NCI-H774 (cell line): ENCODE measurements at places on chromosomes 16 and 17.

DNA sequence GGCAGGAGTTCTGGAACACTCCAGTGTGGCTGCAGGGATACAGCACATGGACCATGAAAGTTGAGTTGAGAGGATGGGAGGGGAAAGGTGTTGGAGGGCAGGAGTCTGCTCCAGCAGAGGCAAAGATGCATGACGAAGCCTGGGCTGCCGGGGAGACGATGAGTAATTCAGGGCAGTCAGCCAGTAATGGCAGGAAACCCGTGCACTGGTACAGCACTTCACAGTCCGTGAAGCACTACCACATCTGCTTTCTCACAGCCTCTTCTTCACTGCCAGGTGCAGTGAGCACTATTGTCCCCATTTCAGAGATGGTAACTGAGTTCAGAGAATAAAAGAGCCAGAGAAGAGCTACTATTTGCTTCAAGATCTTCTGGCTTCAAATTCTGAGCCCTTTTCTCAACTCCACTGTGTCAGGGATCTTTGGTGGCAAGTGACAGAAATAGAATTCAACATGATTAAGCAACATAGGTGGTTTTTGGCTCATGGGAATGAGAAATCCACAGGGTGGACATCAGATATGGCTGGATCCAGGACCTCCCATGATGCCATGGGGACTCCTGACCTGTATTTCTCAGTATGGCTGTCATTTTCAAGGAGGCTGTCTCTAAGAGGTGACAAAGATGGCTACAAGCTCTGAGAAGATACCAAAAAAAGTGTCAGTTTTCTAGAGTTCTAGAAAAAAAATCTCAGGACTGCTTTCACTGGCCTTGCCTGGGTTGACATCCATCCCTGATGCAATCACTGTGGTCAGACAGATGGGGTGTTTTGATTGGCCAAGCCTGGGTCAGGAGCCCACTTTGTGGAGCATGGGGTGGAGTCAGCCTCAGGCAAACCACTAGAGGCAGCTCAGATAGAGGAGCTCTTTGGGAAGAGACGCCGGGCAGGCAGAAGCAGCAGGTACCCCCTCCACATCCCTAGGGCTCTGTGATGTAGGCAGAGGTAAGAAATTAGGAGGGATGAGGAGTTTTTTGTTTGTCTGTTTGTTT lies 24.7 kb downstream of the IL21R start:
- no peak for DNase-seq

DNA sequence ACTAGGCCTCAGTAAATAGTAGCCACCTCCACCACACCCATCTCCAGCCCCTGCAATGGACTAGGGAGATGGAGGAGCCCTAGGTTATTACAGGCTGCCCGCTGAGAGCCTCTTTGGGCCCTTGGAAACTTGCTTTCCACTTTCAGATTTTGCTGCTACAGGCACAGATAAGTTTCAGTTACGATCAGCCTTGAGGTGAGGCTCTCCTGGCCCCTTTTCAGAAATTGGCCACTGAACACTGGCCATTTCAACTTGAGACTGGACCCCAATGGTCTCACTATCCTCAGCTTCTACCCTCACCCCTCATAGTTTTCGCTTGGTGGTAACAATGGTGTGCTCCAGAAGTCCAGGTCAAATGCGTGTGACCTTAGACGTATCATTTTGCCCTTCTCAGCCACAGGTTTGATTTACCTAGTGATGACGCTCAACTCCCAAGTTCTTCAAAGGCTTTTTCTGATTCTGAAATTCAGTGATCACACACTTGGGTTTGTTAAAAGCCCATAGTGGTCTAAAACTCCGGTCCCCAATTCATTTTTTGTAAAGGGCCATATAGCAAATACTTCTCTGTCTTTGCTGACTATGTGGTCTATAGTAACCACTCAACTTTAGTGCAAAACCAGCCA lies 1.0 kb downstream of the PMM2 start:
- no peak for DNase-seq

- no peak for DNase-seq
These were observed 415 bp downstream of the ABCA5 start for GRCh38 chr17:69326377-69327059.

- no peak for DNase-seq
These were observed 255.6 kb upstream of the SDK2 start for GRCh38 chr17:73899839-73900238.
